ENCODE measurements at places on chromosomes 7 and 10. TPM values are rescaled to one million over a fixed set of nuclear protein-coding genes. Genes with fewer than 3 reads are reported as not detected.

TMEM213 gene
- 1.9 TPM for total RNA-seq

TFPI2 gene
- total RNA-seq: 1.9 TPM

STEAP4 gene
- total RNA-seq: 63.5 TPM

KAZALD1 gene
- total RNA-seq: 9.9 TPM

GGCT gene
- total RNA-seq: 28.8 TPM

ZNF804B gene
- not detected for total RNA-seq

PNLIPRP3 gene
- total RNA-seq: not detected

GIMAP8 gene
- 44.4 TPM for total RNA-seq

PTF1A gene
- not detected for total RNA-seq

TMEM196 gene
- total RNA-seq: not detected

DNA sequence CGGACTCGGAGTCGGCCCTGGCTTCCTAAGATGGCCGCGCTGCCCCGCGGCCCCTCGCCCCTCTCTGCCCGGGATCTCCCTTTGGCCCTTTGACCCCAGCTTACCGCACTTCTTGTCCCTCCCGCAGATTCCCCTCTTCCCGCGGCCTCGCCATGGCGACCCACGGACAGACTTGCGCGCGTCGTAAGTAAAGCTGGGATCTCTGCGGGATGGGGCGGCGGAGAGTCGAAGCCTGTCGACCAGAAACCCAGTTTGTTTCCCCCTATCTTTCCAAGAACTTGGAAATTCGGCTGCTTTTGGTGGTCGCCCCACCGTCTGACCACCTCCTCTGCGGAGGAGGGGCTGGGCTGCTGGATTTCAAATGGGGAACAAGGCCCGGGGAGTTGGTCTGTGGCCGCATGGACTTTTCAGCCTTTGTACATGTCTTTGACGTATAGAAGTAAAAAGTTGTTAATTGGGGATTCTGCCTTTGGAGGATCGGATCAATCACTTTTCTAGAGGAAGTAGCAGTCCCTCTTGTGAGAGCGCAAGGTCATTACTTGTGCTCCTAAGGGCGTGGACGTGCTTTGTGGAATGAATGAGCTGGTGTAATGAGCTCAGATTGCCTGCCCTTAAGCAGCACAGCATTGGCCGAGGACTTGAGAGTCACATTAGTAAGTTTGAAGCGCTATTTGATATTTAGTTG, 553 bp downstream of the VDAC2 start:
- DNase-seq: no peak

GRCh38 chr7:120053390-120053961, 219.5 kb upstream of the KCND2 start:
- DNase-seq: no peak

- no peak for DNase-seq
Observed at GRCh38 chr10:76245951-76246495, 814.6 kb downstream of the LRMDA start.

DNA sequence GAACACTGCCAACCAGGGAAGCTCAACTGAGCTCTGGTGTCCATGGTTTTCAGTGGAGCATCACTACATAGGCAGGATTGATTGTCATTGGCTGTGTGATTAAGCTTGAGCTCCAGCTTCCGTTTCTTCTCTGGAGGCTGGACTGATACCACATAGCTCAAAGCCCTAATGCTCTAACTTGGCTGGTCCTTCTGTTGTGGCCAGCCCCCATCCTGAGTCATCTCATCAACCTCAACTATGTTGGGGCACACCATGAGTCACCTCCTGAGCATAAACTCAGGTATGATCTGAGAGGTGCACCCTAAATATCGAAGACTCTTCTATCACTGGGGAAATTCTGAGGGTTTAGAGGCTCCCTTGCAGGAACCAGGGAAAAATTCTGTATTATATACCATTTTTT, 114.5 kb upstream of the INHBA start:
- no peak for DNase-seq

DNA sequence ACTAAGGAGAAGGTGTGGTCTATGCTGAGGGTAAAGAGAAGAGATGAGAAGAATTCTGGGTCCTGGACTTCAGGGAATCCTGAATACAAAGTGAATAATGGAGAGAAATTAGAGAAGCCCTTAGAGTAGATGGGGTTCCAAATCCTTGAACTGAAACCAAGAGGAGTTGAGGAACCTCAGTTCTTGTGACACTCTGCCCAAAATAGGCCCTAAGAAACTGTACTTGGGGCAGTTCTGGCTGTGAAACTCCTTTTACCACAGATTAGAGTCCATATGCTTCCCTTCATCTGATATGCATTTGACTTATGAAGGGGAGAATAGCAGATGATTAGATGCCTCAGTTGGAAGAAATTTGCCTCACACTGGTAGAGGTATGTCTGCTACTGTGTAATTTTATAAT, 19.0 kb downstream of the TES start:
- DNase-seq: no peak

GRCh38 chr7:16619979-16620408, 25.6 kb downstream of the ANKMY2 start:
- DNase-seq: no peak

GRCh38 chr7:90892213-90892612, 296.1 kb downstream of the CDK14 start:
- no peak for DNase-seq

- no peak for DNase-seq
Observed at GRCh38 chr7:127114742-127115265, 137.9 kb downstream of the GRM8 start.

GRCh38 chr10:59016043-59016442, 160.4 kb upstream of the PHYHIPL start:
- DNase-seq: no peak

GRCh38 chr10:129809431-129809830, 154.6 kb downstream of the EBF3 start:
- DNase-seq: no peak

- no peak for DNase-seq
Observed at GRCh38 chr10:132539894-132540293, 2.3 kb downstream of the INPP5A start.

- DNase-seq: no peak
Observed at GRCh38 chr7:148898845-148899484, 14.9 kb upstream of the EZH2 start.

GRCh38 chr10:124643330-124644009, 100.7 kb downstream of the FAM53B start:
- no peak for DNase-seq

DNA sequence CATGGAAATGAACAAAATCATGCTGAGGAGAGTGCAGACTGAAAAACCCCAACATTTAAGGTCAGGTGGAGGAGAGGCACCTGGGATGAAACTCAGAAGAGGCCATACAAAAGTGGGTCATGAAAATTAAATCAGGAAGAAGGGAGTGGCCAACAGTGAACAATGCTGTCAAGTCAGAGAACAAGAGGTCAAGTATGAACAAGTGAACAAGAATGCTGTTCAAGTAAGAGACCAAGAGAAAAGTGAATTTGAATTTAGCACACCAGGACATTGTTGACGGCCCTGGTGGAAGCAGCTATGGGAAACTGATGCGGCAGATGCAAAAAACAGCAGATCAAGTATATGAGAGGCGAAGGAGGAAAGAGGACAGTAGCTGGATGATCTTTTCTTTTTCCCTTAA, 7.9 kb downstream of the CEP41 start:
- no peak for DNase-seq

- no peak for DNase-seq
Observed at GRCh38 chr10:133509700-133510099, 17.5 kb upstream of the CYP2E1 start.

- no peak for DNase-seq
Observed at GRCh38 chr7:70764701-70765208, 367.2 kb upstream of the GALNT17 start.

DNA sequence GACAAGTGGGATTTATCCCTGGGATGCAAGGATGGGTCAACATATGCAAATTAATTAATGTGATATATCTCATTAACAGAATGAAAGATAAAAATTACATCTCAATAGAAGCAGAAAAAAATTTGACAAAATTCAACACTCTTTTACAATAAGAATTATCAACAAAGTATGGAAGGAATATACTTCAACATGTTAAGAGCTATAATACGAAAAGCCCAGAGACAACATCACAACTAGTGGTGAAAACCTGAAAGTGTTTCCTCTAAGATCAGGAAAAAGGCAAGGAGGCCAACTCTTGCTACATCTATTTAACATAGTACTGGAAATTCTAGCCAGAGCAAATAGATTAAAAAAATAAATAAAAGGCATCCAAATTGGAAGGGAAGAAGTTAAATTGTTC, 970.0 kb upstream of the POT1 start:
- no peak for DNase-seq

DNA sequence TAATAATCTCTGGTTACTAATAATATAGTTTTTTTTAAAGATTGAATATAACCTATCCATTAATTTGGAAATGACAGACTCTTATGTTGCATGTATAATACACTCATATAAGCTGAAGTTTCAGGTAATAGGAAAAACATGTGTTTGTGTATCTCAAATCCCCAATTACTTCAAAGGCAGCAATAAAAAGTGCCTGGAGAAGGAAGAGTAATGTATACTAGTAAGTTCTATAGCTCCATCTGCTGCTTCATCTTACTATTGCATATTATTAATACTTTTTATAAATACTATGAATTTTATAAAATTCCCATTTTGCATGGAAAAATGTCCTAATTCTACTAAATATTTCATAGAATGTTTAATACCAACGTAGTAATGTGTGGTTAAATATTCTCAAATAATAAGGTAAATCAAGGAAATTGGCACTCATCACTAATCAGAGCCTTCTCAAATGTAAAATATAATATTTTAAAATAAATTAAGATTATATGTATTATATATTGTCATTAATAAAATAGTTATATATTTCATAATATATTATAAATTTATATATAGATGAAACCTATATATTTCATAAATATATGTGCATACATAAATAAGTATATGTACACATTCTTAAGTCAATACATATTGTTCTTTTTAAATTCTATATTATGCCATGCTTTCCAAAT, 311.9 kb downstream of the HGF start:
- no peak for DNase-seq

- peak; percentile 36 for DNase-seq
Observed at GRCh38 chr7:1345796-1346755, 113.2 kb downstream of the MICALL2 start.

DNA sequence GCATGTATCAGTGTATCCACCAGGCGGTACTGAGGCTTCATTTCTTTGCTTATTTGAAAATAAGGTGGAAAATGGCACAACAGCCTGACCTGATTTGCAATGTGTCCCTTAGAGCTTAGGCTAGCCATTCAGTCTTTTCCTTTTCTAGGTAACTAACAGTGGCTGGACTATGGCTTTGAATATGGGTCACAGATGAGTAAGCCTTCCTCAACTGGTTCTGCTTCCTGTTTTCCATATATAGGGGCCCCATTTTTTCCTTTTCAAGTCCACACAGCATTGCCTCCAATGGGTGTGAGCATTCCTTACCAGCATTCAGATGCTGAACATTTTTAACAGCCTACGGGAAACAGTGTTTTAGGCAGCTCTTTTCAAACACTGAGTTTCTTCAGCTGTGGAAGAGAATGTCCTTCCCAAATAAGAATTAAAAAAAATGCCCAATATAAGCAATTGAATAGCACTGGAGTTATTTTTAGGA, 3.9 kb upstream of the ITGB1 start:
- no peak for DNase-seq

- no peak for DNase-seq
Observed at GRCh38 chr10:20017961-20018360, 201.7 kb downstream of the PLXDC2 start.

- DNase-seq: no peak
Observed at GRCh38 chr7:25358926-25359325, 130.6 kb upstream of the NPVF start.

- no peak for DNase-seq
Observed at GRCh38 chr7:50730446-50731400, 52.0 kb downstream of the GRB10 start.
